AG10803 (cell line): ENCODE measurements at places on chromosomes 6 and 20.

DNA sequence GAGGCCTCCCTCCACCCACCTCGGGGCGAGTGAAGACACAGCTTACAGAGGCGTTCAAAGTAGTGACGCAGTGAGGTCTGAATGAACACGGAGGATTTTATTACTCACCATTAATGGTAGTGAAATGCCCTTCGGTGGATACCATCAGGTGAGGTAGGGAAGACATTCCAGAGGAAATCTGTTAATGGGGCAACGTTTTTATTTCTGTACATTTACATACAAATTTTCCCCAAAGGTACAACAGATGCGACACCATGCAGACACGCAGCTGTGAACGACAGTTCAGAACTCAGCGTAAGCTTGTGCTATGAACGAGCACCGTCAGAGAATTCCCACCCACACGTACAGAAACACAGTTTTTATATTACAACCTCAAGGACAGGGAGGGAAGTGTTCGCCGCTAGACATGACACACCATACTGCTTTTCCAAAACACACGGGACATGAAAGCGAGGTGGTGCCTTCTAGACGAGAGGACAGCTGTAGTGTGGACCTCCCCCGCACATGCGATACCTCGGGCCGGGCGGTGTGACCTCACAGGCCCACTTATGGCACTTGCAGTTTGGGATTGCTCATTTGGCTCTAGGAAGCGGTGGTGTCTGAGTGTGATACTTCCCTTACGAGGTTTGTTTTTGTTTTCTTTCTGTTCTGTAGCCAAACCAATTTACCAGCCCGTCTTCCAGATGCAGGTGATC is 10.7 kb downstream of the PSMG4 start:
- DNase-seq: no peak

GRCh38 chr20:43151901-43152300 is 37.8 kb downstream of the PTPRT start:
- DNase-seq: no peak

GRCh38 chr6:38320843-38321242 is 318.9 kb downstream of the BTBD9 start:
- DNase-seq: no peak

- no peak for DNase-seq
Observed at GRCh38 chr20:6295867-6296256, 173.0 kb upstream of the FERMT1 start.

DNA sequence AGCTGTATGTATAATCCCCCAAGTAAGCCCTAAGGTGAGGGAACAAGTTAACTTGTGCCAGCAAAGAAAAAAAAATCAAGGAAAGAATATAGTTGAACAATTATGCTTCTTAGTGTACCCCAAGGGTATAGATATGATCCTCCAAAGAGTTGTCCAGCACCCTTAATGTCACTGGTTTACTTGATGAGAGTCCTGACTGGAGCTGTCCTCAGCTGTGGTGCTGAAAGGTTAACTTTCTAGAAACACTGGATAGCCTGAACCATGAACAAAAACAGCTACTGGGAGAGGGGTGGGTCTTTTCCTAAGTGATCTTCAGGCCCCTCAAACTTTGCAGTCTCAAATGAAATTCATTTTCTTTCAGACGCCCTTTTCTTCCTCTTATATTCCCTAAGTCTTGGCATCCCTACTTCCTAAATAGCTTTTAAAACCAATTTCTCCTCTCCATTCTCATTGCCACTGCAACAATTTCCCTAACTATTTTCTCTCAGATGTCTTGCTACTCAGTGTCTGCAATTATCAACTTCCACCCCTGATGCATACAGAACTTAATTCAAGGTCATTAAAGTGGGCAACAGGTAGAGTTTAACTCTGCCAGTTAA is 83.5 kb upstream of the PROKR2 start:
- DNase-seq: peak; percentile 3

DNA sequence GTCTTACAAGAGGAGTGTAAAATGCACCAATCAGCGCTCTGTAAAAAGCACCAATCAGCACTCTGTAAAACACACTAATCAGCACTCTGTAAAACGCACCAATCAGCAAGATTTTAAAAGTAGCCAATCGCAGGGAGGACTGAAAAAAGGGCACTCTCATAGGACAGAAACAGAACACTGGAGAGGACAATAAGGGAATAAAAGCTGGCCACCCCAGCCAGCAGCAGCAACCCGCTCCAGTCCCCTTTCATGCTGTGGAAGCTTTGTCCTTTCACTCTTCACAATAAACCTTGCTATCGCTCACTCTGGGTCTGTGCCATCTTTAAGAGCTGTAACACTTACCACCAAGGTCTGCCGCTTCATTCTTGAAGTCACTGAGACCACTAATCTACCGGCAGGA is 1.7 kb upstream of the AIG1 start:
- no peak for DNase-seq

DNA sequence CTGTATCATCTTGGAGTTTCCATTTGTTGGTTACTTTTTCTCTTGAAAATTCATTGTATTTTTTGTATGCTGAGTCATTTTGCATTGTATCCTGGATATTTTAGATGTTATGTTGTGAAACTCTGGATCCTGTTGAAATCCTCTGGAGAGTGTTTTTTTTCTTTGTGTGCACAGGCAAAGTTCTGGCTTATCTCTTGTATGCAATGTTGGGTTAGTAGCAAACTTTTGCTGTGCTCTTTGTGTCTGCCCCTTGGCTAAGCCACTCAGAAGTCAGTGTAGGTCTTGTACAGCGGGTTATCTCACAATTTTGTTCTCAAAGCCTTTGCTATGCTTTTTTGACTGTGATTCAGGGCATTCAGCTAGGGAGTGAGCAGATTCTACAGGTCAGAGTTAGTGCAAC is 29.1 kb upstream of the LMBRD1 start:
- peak; percentile 20 for DNase-seq

DNA sequence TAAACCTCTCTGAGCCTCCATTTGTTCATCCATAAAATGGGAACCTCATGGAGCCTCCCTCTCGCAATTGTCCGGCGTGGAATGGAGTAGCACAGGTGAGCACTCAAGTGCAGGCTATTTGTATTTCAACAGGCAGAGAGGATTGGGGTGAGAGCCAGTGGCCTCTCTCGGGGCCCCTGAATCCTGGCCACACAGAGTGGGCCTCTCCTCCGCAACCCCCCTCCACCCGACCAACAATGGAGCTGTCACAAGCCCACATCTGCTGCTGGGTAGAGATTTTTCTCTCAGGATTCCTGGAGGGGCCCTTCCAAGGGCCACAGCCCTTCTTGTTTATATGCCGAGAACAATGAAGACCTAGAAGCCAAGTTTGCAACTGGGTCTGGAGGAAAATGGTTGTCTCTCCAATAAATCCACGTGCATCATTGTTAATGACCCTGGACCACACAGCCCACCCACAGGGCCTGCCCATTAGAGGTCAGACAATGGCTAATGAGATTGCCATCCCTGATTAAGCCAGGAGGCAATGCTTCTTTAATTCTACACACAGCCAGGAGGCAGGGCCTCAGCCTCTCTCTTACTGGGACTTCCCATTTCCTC is 233.0 kb downstream of the ANKRD60 start:
- DNase-seq: no peak

DNA sequence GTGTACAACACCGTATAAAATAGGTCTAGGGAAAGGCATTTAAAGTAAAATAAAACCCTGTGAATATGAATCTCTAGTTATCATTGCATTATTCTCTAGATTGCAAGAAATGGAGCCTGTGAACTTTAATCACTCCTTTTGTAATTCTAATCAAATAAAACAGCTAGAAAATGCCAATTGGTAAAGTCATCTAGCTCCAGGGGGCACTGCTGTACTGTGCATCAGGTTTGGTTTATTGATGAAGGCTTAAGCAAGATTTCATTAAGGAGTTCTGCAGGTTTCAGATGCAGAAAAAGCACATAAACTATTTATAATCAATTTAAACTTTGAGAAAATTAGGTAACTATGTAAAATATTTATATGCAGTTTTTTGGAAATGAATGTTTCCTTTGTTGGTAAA is 645.0 kb downstream of the PHF3 start:
- DNase-seq: peak; percentile 10

DNA sequence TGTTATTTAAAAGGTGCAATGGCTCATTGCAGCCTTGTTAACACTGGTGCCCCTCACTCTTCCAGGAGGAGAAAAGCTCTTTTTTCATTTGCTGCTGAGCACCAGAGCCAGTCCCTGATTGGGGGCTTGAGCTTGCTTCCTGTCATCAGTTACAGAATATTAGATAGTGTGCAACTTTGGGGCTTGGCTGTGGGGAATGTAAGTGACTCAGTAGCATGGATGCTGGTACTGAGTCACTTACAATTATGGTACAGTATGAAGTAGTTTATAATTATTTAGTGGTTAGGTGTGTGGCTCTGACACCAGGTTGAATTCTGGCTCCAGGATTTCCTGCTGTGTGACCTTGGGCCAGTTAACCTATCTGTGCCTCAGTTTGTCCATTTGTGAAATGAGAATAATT is 37.6 kb downstream of the ANKS1A start:
- peak; percentile 48 for DNase-seq

- no peak for DNase-seq
Observed at GRCh38 chr6:146489468-146490151, 54.0 kb upstream of the RAB32 start.

DNA sequence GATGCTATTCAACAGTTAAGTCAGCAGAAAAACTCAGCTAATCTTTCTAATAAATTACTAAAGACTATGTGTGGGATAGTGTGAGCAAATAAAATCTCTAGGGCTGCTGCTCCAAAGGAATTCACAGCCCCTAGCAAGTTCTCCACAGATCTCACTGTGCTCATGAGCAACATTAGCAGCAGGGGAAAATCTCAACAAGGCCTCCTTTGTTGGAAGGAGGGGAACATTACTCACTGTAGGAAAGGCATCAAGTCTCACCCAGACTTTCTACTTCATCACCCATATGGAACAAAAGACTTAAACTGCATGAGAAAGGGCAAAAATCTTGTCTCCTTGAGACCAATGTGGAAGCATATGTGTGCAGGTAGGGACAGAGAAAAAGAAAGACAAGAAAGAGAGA is 726.4 kb upstream of the SLC35B3 start:
- no peak for DNase-seq

GRCh38 chr20:11366660-11367059 is 551.0 kb upstream of the BTBD3 start:
- DNase-seq: peak; percentile 33

GRCh38 chr6:146358431-146359046 is 185.1 kb upstream of the RAB32 start:
- DNase-seq: peak; percentile 68

GRCh38 chr20:35979544-35979943 is 11.2 kb downstream of the CNBD2 start:
- DNase-seq: no peak

- no peak for DNase-seq
Observed at GRCh38 chr6:75946146-75946831, 126.2 kb downstream of the IMPG1 start.

- DNase-seq: no peak
Observed at GRCh38 chr6:6515691-6516607, 72.6 kb upstream of the LY86 start.

DNA sequence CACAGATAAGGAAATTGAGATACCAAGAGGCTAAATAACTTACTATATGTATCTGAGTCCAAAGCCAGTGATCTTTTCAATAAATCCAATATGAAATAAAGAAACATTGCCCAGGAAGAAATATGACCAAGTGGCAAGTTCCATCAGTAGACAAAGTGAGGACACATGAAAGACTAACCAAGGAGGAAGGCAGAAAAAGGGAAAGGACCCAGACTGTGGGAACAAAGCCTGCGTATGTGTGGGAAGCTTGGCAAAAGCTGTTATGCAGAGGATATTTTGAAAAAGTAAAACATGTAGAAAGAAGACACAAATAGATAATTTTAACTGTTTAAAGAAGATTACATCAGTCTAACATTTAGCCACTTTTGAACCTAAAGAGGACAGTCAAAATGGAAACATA is 264.4 kb upstream of the PRDM1 start:
- DNase-seq: no peak

- no peak for DNase-seq
Observed at GRCh38 chr20:5489601-5490000, 172.8 kb upstream of the PROKR2 start.

DNA sequence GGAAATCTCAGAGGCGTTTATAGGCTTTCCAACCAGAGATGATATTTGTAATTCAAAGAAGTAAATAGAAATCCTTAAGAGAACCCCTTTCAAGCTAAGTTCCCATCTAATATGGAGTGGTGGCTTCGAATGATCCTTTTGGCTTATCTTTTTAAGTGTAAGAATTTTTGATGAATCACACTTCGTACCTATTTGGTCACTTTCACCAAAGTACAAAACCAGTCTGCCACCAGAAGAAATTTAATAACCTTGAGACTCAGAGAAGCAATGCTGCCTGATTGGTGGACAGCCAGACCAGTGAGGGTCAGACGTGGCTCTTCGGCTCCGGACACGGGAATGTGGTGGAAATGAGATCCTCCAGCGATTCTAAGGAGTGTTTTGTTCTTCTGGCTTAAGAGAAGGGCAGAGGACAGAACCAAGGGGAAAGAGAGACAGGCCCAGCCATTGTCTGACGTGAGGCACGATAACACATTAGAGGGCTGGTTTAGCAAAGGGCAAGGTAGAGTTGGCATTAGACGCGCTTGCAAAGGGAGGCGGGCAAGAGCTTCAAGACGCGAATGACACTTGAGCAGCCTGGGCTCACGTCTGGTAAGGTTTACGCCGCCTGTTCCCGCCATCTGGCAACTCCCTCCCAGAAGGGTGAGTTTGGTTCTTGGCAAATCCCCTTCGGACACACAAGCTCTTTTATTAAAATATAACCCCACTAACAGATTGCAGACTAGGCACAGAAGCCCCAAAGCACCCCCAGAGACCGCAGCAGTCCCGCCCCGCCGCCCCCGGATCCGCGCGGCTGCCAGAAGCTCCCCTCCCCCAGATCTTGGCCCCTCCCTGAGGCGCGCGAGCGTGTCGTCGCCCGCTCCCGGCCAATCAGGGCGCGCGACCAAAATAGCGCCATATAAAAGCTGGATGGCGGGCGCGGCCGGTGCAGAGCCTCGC is 50.0 kb upstream of the EZR start:
- DNase-seq: peak; percentile 77

- DNase-seq: no peak
Observed at GRCh38 chr20:61354501-61354900, 102.4 kb downstream of the CDH4 start.

DNA sequence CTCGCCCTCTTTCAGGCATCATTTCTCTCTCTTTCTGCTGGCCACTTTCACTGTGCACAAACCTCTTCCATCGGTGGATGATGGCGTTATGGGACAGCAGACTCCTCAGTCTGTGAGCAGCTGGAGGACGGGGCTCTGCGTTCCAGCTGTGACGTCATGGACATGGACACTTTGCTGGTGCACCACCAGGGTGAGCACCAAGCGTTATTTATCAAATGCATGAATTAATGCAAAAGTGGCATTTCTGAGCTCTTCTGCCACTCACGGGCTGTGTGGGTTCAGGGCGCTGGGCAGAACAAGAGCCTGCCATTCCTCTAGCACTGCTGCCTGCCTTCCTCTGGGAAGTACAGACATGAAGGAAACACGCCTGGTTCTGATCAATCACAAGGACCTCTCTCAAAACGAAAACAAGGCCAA is 82.9 kb upstream of the MPC1 start:
- DNase-seq: peak; percentile 64
